ENCODE measurements at places on chromosomes 7 and 10.

GRCh38 chr10:58335306-58336005 lies 650 bp downstream of the UBE2D1 start:
- no peak for DNase-seq

DNA sequence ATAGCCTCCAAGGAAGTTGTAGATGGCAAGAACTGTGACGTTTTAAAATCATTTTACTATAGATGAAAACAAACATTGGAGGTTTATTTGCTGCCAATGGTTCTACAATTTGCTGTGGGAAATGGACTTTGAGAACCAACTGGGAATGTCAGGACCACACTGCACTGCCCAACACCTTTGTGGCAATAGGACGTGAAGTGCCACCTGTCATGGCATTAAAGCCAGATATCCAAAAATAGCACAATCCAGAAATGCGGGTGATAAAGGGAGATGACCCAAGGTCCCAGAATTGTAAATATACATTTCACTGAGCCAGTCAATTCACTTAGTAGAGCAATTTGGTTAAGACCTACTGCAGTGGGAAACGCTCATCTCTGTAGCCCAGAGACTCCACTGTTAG lies 116.4 kb downstream of the MPP7 start:
- DNase-seq, result no peak

- no peak for DNase-seq
Measured at GRCh38 chr7:77265666-77266065, 66.0 kb upstream of the FGL2 start.

DNA sequence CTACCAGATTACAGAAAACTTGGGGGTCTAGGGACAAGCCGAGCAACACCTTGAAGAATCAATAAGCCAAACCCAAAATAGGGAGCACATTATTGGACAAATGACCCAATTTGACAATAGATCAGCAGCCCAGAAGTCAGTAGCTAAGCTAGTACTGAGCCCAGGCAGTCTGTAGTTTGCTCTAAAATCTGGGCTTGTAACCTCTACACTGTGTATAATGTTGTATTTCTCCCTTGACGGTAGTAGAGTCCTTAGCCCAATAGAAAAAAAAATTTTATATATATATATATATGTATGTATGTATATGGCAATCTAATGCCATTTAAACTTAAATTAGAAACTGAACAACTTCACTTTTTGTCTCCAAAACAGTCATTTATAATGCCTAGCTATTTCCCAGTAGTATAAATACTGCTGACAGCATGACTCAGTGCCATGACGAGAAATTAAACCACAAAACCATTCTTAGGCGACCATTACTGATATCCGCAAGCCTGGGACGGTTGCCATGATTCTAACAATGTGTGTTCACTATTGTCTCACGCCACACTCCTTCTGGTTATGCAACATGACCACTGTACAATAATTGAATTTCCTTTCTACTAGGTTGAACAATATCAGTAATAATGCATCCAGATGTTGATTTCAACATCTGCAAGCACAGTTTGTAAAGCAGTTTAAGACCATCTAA lies 110.5 kb downstream of the IPMK start:
- peak; percentile 81 for DNase-seq

GRCh38 chr7:18494821-18495408 lies 634 bp upstream of the HDAC9 start:
- no peak for DNase-seq

- DNase-seq, result no peak
Measured at GRCh38 chr10:77077316-77077945, 560.2 kb downstream of the KCNMA1 start.

- DNase-seq, result no peak
Measured at GRCh38 chr10:44854693-44855350, 56.3 kb upstream of the TMEM72 start.

GRCh38 chr7:149867762-149868622 lies 5.8 kb upstream of the ATP6V0E2 start:
- DNase-seq, result no peak

DNA sequence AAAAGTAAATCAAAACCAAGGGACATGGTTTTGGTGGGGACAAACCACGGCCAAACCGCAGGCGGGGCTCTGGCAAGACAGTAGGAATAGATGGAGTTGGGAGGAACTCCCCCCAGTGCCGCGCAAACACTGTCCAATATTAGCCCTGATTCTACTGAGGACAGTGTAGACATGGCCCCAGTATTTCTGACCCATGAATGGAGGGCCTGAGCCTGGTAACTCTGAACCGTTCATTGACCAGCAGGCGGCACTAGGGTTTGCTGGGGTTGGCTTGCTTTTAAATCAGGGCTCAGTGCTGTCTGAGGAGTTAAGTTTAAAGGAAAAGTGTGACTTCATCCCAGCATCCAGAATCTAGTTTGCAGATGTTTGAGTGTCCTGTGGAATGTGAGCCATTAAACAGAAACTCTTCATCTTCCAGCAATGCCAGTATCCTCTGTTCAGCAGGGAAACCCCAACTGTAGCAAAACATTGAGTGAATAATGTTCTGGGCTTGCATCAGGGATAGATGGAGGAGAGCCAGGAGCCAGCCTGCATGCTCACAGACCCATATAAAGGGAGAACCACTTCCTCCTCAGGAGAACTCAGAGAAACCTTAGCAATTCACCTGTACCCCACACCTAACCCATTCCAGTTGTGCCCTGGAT lies 147.4 kb upstream of the PRSS58 start:
- DNase-seq, result no peak

All from retinal pigment epithelial cell (primary cell).